ENCODE measurements at places on chromosomes 5 and 9.
A peak's percentile ranks its signal among the peaks of the same experiment; 100 is the strongest.

- DNase-seq, result no peak
Observed at GRCh38 chr9:137734181-137734580, 115.4 kb downstream of the EHMT1 start.

DNA sequence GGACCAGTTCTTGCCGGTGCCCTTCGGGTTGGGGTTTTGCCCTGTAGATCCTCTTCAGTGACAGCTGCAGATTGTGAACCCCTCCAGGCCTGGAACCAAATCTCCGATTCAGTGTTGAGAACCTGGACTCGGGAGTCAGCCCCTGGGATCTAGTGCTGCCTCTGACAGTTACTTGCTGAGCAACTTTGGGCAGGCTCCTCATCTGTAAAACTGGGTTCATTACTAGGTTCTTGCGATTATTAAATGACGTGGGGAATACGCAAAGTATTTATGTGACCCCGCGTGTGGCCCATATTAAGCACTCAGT, 600 bp downstream of the ERCC6L2 start:
- no peak for DNase-seq

- DNase-seq, result no peak
Observed at GRCh38 chr5:76980518-76981144, 27.8 kb downstream of the CRHBP start.

GRCh38 chr9:10050016-10050415, 562.8 kb downstream of the PTPRD start:
- no peak for DNase-seq

DNA sequence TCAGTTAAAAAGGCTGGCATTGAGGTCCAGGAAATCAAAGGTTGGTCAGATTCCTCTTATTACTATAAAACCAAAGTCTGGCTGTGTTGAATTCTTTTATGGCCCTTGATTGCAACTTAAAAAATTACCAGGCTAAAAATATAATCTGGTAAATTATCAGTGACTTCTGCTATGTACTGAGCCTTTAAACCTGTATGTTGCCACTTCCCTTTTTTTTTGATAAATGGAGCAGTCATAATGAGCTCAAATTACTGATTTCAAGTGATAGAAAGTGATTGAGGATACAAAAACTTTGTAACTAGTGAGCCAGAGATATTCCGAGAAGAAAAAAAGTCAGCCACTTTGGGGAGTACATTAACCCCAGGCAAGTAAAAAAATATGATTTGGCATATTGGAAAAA, 100.1 kb downstream of the GIN1 start:
- no peak for DNase-seq

- peak; percentile 43 for DNase-seq
Observed at GRCh38 chr9:137582286-137582860, 3.6 kb upstream of the DPH7 start.

GRCh38 chr5:9063615-9064245, 482.1 kb downstream of the SEMA5A start:
- peak; percentile 72 for DNase-seq

GRCh38 chr5:18985171-18985758, 1002.7 kb downstream of the CDH18 start:
- DNase-seq, result no peak

- DNase-seq, result no peak
Observed at GRCh38 chr9:88272986-88273385, 115.3 kb upstream of the SPIN1 start.

DNA sequence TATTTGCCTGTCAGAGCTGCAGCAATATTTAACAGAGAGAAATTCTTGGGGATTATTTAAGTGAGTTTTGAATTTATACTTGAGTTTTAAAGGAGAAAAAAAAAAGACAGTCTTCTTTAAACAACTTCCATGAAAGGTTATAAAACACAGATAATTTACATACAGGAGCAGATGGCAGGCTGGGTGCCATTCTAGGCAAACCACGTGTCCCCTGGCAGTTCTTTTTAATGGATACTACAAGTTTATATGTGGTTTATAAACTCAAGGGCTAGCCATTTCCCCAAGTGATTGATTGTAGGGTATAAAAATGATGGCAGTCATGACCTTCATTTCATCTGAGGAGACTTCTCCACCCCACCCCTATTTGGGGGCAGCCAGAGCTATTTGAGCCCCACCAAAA, 166.6 kb downstream of the FSTL4 start:
- DNase-seq, result no peak

DNA sequence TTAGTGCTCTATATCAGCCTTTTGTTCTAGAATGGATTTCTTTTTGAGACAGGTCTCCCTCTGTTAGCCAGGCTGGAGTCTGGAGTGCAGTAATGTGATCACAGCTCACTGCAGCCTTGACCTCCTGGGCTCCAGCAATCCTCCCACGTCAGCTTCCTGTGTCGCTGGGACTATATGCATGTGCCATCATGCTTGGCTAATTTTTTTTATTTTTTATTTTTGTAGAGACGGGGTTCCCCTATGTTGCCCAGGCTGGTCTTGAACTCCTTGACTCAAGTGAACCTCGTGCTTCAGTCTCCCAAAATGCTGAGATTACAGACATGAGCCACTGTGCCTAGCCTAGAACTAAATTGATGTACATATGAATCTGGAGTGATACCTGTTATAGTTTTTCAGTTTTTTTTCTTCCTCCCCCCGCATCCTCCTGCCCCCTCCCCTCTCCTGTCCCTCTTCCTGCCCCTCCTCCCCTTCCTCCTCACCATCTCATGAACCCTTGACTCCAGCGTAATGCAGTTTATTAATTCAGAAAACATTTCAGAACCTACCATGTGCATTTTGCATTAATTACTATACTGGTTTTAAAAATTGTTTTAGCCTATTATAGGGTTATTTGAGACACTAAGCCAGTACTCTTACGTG, 37.4 kb upstream of the TNFAIP8 start:
- DNase-seq, result no peak

DNA sequence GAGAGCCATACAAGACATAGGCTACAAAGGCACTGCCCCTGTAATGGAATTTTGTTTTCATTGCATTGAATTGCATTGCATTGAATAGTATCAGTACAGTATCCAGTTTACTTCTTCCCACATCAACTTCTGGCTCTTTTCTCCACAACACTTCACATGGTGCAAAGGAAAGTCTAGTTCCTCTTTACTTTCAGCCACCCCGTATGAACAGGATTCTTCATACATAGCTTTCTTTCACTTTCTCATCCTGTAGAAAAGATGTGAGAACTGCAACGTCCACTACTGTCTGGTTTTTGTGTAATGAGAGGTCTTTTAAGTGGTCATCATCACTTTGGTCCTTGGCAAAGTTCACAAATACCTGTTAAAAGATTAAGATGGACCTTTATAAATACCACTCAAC, 20.2 kb downstream of the NIPSNAP3B start:
- no peak for DNase-seq

DNA sequence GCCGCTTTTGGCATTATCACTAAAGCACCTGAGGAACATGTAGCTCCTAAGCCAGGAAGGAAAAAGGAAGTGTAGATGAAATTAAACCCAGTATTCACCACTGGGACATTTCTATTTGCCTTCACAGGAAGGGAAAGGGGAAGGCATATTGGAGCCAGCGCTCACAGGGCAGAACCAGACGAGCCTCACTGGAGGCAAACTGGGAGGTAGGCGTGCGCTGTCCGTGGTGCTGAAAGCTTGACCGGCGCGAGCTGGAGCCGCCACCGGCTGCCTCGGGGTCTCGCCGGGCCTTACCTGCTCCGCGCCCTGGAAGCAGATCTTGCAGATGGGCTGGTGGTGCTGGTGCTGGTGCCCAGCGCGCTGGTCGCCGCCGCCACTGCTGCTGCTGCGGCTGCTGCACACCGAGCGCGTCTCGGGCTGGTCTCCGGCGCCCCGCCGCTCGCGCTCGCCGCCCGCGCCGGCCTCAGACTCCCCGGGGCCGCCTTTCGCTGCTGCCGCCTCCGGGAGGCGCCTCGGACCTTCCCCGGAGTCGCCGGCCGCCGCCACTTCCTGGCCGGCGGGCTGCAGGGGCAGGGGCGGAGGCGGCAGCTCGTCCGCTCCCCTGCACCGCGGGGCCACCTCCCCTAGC, 732 bp downstream of the MARCHF11 start:
- peak; percentile 70 for DNase-seq

- DNase-seq, result no peak
Observed at GRCh38 chr9:102049586-102050246, 311.3 kb upstream of the GRIN3A start.
